Activated T-cell treated with anti-CD3 and anti-CD28 coated beads, Interleukin-2, amount 50 U/mL, for 48 hours (primary cell): ENCODE measurements at places on chromosomes 5 and 9.

GRCh38 chr5:79590396-79590999 lies 21.7 kb upstream of the TENT2 start:
- DNase-seq, result no peak

- DNase-seq, result no peak
These were observed 190.1 kb upstream of the TBC1D2 start for GRCh38 chr9:98445576-98445975.

GRCh38 chr5:64980176-64980575 lies 211.4 kb downstream of the CWC27 start:
- DNase-seq, result no peak

DNA sequence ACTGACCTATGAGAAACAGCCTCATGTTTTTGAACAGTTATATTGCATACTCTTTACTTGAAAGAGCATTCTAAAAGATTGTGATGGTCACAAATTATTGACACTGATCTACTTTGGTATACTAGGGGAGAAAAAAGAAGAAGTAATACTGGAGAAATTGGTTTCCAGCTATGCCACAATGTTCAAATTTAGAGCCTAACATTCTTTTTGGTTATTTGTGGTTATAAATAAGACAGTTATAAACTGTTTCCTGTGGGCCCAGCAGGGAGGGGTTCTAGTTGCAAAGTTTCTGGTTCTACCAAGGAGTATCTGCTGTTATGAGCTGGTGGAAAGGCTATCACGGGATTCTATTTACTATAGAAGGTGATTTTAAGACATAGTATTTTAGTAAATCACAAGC lies 4.8 kb downstream of the CWC27 start:
- no peak for DNase-seq

DNA sequence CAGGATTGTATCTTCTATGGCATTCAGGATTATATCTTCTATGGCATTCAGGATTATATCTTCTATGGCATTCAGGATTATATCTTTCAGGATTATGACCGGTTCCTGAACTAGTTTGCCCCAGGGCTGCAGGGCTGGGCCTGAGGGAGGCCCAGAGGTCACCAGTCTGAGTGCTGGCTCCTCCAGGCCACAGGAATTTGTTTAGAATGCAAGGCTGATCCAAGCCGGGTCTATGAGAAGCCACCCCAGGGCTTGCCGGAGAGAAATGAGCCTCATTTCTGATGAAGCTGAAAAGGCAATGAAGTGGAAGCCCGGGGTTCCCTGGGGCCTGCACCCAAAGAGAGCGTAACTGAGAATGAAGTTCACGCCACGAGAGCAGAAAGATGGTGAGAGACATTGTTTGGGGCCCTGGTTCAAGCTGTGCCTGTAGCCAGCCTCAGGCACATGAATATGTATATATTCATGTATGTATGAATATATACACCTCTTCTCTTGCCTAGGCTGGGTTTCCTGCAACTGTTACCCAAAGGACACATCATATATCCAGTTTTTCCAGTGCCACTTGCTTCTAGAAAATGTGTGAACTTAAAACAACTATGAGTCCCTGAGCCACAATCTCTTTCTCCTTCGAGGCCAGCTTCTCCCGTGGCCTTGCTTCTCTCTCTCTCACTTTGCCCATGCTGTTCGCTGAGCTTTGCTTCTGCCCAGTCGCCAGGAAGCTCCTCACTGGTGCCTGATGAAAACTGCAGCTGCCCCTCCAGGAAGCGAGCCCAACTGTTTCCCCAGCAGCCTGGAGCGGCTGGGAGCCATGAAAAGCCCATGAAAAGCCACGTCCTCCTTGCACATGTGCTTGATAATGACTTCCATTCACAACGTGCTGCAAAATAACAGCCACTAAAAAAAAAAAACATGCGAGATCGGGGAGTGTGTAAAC lies 62.3 kb downstream of the GTF3C4 start:
- no peak for DNase-seq

GRCh38 chr9:93253633-93254032 lies 69.7 kb downstream of the WNK2 start:
- no peak for DNase-seq

DNA sequence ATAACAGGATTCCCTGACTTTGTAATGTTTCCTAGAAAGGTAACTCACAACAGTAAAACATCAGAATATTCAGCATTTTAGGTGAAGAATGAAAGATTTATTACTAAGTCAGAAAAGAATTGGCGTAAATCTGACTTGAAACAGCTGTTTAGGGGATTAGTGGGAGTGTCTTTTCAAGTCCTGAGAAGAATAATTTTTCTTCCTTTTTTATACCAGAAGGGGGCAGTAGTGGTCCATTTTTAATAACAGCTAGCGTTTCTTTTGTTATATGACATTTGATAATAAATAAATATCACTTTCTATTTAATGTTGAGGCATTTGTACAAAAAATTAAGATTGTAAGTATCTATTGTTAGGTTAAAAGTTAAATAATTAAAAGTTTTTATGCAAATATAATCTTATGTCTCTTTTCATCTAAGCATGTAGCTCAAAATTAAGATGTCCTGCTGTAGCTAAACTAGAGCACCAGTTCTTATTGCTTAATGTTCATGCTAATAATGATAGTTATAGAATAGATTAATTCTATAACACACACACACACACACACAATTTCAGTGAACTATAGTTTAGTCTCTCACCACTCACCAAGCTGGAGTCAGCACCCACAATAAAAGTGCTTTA lies 258.7 kb upstream of the ARRDC3 start:
- DNase-seq, result no peak

GRCh38 chr9:84212982-84213381 lies 127.6 kb downstream of the SLC28A3 start:
- no peak for DNase-seq

DNA sequence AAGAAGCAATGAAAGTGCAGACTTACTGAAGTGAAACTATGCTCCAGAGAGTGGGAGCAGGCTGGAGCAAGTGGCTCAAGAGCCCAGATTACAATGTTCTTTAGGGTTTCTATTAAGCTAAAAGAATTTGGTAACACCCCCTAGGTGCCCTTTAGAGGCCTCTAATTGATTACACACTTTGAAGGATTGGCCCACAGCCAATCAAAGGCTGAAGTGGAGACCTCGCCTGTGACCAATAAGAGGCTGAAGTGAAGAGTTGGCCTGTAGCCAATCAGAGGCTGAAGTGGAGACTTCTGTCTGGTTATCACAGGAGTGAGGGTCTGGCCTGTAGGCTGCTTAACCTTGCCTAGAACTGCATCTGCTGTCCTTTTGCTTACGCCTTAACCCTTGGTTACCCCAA lies 46.7 kb upstream of the SPATA31C2 start:
- no peak for DNase-seq

- no peak for DNase-seq
These were observed 24.5 kb upstream of the FOCAD start for GRCh38 chr9:20659474-20659967.

GRCh38 chr5:72662936-72663335 lies 153.5 kb upstream of the TNPO1 start:
- DNase-seq, result no peak

- no peak for DNase-seq
These were observed 58.8 kb downstream of the GNG10 start for GRCh38 chr9:111720174-111720573.

DNA sequence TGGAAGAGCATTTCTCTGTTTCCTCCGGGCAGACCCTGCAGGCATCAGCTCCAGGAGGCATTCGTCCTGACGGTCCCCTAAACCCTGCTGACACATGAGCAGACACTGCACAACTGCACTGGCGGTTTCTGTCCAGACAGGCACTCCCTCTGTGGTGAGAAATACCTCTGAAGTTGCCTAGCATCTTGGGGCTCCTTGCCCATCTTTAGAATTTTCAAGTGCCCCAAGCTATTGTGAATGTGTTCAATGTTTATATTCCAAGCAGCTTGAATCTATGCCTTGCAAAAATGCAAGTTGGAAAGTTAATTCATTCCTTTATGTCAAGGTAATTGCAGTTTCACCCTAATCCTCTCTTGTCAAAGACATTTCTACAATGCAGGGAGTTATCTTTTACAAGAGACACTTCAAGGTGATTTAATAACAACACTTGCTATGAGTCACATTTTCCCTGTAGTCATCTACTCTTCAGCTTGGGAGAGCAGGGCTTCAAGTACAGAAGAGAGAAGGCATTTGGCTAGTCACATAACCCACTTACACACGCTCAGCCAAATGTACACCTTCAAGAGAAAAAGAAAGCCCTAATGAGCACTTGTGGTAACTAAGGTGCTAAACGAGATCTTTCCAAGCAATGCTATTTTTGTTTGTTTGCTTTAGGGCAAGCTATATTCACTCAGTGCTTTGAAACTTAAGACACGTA lies 302.5 kb downstream of the MLLT3 start:
- DNase-seq, result no peak

- DNase-seq, result no peak
These were observed 192.1 kb upstream of the RGMB start for GRCh38 chr5:98581112-98581997.
